ENCODE measurements at places on chromosomes 6 and 20.
A peak's percentile ranks its signal among the peaks of the same experiment; 100 is the strongest.

- DNase-seq = no peak
Measured at GRCh38 chr6:139186242-139186641, 51.4 kb downstream of the HECA start.

DNA sequence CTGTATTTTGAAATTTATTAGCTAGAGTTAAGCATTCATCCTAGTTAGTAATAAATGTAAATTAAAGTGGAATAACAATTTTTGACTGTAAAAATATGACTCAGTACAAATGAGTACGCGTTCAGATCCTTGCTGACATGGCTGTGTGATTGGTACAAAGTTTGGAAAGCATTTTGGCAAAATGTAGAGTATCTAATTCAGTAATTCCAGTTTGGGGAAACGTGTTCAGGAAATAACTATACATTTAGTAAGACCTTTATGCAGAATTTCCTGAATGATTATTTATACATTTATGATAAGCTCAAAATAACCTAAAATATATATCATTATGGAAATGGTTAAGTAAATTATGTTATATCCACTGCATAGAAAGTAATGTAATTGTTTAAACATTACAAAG, 8.0 kb downstream of the VTA1 start:
- no peak for DNase-seq

GRCh38 chr20:49569411-49570115, 1.6 kb upstream of the PTGIS start:
- no peak for DNase-seq

- no peak for DNase-seq
Measured at GRCh38 chr20:4813863-4814695, 92.4 kb downstream of the PRND start.

GRCh38 chr6:89862273-89862672, 32.0 kb upstream of the GJA10 start:
- DNase-seq = no peak

DNA sequence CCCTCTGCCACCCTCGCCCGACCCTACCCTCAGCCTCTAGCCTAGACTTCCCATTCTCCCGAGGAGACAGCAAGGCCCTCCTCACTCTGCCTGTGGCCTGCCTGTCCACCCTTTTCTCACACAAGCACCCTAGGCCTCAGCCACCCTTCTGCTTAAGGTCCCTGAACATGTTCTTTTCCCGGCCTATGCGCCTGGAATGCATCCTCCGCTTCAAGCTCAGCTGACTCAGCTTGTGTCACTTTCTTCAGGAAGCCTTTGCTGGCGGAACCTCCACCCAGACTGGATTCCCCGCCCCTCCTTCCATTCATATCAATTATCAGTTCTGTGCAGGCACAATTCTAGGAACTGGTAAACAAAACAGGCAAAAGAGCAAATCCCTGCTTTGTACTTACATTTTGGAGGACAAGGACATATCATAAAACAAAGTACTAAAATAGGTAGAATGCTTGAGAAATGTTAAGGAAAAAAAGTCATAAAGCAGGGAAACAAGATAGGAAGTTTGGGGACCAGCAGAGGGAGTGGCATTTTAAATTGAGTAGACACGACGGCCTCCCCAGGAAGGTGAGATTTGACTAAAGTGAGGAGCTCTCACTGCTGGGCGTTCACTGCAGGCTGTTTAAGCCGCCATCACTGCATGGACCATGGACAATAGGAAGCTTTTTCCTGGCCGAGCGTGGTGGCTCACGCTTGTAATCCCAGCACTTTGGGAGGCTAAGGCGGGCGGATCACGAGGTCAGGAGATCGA, 17.9 kb upstream of the SNHG17 start:
- DNase-seq = no peak

GRCh38 chr6:39934131-39934757, at the start of gene MOCS1:
TSS of gene MOCS1 (minus strand) at chr6:39934462. CDS start at chr6:39934417, 45 bp downstream.
- DNase-seq = peak; percentile 87

- DNase-seq = no peak
Measured at GRCh38 chr20:33704197-33704924, 15.7 kb downstream of the PXMP4 start.

DNA sequence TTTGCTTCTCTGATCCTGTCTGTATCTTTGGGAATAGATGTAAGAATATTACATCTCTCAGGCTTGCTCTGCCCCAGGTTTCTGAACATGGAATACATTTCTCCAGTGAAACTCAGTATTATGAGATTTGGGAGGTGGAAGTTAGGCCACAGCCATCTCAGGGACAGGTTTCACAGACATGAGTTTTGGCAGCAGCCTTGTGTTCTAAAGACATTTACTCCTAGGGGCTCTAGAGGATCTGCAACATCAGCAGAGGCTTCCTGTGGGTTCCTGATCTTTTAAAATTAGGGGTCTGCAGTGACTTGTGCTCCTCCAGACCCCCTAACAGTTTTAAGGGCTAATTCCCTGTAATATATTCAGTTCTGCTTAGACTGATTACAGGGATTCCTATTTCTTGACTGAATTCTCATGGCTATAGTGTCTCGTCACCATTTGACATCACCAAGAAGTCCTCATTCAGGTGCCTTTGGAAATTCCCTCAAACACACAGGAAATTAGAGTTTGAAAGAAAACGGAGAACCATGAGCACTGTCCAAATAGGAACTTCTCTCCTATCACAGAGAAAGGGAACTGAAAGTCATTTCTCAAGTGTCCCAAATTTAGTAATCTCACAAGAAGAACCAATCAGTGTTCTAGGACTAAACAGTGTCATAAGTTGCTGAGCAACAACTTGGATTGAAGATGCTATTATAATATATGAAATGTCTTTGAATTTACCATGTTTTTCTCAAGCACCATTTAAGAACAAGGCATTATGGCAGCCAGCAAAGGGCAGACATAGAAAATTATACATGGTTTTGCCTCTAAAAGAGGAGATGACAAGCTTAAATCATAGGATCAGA, 2.5 kb upstream of the HLA-DRA start:
- no peak for DNase-seq

DNA sequence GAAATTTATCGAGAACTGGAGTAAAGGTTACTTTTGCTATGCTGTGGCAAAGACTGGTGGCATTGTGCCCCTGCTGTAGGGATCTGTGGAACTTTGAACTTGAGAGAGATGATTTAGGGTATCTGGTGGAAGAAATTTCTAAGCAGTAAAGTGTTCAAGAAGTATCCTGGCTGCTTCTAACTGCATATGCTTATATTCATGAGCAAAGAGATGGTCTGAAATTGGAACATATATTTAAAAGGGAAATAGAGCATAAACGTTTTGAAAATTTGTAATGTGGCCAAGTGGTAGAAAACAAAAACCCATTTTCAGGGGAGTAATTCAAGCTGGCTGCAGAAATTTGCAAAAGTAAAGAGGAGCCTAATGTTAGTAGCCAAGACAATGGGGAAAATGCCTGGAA, 12.3 kb upstream of the UFL1 start:
- no peak for DNase-seq

DNA sequence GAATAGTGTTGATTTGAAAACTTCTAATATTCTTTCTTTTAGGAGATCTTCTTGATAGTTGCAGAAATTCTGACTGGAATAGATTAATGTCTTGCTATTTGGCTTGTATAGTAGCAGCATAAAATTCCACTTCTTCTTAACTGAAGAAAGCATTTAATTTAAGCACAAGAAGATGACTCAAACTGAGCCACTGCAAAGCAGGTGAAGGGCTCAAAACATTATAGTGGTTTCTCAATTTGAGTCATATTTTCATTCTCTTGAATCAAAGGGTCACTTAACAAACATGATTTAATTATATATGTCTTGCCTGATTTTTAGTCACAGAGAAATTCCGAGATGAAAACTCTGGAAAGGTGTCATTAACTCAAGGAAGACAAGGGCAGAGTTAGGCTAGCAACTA, 239.3 kb downstream of the ZNF217 start:
- no peak for DNase-seq

DNA sequence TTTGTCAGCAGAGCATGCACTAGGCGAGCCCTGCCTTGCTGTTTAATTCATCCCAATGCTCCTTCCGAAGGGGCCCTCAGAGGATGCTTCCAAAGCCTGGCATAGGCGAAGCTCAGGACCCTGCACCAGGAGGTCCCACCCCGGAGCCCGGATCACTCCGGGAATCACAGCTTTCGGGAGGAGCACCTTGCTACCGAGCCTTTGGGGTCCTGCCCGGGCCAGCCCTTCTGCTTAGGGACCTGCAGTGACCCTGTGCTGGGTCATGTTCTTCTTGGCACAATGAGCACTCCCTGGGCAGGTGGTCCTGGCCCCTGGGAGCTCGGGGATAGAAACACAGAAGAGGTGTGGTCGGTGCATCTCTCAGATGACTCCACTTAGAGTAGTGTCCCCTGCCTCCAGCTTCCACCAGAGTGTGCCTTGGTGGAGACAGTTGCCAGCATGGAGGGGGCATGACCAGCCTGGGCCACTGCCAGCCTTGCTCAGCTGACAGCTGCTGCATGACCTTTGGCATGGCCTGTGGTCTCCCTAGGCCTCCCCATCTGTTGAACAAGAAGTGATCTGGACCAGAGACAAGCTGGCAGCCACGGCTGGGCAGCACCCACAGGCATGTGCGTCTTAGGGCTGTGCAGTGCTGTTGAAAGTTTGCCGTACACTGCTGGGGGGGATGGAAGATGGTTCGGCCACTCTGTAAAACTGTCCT, 44.7 kb upstream of the SLCO4A1 start:
- no peak for DNase-seq

DNA sequence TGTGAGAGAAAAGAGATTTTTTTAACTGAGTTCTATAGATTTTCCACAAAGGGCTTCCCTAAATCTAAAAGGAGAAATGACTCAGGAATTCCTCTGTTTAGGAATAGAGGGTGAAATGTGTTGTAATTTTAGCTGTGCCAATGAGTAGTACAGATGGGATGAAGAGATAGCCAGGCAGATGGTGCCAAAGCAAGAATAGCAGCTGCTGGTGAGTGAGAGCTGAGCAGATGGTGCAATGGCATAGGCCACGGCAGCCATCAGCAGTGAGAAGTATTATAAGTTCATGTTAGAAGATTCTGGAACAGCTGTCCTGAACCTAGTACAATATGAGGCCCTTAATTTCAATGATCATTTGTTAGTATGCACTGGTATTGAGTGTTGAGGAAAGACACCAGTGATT, 40.2 kb upstream of the CRISP1 start:
- DNase-seq = no peak

- DNase-seq = peak; percentile 93
Measured at GRCh38 chr6:157989541-157990289, 8.1 kb downstream of the SYNJ2 start.

DNA sequence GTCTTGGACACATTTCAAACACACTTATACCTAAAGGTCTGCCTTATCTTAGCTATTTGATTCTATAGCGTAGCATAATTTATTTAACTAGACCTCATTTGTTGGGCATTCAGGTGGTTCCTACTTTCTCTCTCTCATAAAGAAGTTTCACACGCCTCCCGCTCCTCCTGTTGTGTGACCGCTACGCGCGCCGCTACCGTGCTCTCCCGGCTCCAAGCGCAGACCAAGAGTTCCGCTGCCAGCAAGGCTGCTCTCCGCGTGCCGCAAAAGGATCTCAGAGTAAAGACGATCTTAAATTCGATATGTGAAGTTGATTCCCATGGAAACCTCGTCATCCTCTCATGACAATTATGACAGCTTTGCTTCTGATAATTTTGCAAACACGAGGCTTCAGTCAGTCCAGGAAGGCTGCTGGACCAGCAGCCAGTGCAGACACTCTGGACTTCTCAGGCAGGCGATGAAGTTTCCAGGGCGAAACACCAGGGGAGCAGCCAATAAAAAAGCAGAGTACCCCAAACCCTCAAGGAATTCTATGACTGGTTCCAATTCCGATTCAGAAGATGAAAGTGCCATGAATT, 20.4 kb downstream of the PRSS16 start:
- DNase-seq = no peak

GRCh38 chr20:6744180-6744579, 23.3 kb upstream of the BMP2 start:
- DNase-seq = no peak

DNA sequence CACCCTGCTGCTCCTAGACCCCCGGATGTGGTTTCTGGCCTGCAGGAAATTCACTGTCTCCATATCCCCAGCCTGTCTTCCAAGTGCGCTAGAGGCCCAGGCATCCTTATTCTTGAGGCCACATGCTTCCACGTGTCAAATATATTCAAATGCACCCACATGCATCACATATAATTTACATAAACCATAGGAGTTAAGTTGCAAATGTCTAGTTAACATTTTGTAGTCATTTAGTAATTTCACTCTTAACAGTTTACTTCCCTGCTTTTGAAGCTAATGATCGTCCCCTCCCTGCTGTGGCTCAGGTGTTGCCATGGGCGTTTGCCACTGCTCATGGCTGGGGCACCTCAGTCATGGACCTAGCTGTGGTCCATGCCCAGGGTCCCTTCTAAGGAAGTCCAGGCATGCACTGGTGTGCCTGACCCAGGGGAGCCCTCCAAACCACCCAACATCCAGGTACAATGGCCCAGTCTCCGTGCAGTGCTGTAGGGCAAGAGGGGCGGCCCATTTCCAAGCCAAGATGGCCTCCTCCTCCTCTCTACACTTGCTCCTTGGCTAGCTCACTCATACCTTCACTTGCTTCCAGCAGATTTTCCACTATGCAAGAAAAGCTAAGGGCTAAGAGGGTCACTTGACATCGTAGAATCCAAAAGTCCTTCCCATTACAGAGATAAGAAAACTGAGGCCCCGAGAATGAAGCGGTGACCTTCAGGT, 42.4 kb downstream of the FGD2 start:
- no peak for DNase-seq
